ENCODE measurements at places on chromosomes 7 and 10.

GRCh38 chr10:85039311-85039710 is 710.9 kb downstream of the CCSER2 start:
- no peak for DNase-seq

- no peak for DNase-seq
Observed at GRCh38 chr10:12701696-12702095, 299.8 kb downstream of the CCDC3 start.

GRCh38 chr7:2172311-2173188 is 60.2 kb downstream of the MAD1L1 start:
- no peak for DNase-seq

DNA sequence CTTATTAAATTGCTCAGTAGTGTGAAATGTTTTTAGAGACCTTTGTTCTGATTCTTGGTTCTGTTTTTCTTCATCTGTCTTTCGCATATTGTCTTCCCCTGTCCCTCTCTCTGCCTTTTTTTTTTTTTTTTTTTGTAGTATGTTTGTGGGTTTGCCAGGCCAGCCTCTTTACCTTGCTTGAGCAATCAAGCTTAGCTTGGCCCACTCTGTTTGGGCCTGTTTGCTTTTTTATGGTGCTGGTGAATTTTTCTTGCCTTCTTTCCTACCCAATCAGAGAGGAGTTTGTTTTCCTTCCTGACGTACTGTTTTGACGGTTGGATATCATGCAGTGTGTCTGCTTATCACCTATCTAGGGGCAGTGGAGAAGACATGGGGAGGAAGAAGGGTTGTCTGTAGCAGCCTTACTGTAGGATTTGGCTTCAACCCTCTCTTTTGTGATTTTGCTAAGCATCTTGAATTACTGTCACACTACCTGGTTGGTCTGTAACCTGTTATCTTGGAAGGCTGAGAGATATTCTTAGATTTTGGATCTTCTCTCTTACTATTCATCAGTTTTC is 64.0 kb downstream of the BBS9 start:
- DNase-seq, result no peak

DNA sequence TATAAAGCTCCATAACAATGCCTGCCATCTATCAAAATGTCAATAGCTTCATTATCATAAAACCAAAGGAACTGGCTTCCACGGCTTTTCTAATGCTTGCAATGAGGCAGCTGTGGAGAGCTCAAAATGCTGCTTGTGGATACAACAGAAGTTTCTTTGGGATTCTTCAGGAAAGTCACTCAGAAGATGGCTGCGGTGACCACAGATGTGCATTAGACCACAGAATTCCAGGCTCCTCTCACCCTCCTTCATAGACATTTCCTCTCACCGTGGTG is 77.2 kb downstream of the CDCA7L start:
- no peak for DNase-seq

DNA sequence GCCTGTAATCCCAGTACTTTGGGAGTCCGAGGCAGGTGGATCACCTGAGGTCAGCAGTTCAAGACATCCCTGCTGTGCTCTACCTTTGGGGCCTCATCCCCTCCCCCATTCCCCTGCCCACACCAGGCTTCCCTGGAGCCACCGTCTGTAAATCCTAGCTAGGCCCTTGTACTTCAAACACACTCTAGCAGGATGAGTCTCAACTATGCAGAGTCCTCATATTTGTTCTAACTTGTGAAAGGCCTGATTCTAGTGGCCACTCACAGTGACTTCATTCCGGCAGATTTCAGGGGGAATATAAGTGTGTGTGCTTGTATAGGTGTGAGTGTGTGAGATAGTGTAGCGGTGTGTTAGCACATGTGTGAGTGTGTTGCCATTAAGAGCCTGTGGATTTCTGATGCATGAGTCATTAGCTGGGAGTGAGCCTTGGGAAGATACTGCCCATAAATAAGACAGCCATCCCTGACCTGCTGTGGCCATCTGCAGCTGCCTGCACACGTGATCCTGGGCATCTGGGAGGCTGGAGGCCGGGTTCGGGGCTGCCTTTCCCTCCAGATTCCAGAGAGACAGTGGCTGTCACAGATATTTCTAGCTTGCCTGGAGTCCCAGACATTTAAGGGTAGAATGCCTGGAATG is 1.7 kb upstream of the NEURL1 start:
- DNase-seq, result no peak

DNA sequence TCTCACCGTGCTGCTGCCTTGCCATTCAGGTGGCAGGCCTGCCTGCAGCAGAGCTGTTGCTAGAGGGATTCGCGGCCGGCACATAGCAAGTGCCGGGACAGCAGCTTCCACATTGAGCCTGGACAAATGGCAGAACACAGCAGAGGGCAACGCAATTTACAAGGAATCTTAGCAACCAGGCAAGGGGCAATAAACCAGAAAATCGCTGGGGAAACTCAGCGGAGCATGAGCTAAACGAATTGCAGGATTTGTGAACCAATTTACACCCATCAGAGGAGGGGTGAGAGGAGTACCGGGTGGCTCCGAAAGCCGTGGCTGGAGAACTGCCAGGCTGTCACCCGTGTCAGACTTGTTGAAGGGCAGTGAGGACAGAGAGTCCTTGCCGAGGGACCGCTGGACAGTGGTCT is 58.6 kb upstream of the LOXL4 start:
- no peak for DNase-seq

DNA sequence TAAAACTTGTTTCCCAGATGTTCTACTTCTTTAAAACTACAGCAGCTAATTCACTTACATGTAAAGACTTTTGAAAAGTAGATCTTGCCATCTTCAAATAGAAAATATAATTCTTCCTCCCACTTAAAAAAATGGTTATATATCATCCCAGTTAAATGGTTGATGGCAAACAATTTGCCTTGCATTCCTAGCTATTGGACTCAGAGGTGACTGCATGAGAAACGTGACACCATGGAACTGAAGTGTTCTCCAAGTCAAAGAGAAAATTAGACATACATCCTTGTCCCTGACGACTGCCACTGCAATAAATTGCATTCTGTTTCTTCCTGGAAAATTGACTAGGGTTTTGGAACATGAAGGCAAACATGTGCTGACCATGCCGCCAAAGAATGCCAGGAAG is 95.0 kb upstream of the POM121L12 start:
- no peak for DNase-seq

GRCh38 chr7:21778953-21779352 is 166.7 kb downstream of the CDCA7L start:
- DNase-seq, result no peak

- DNase-seq, result no peak
Observed at GRCh38 chr7:91852263-91852741, 28.2 kb downstream of the MTERF1 start.

GRCh38 chr10:1270490-1270889 is 214.3 kb downstream of the WDR37 start:
- no peak for DNase-seq

DNA sequence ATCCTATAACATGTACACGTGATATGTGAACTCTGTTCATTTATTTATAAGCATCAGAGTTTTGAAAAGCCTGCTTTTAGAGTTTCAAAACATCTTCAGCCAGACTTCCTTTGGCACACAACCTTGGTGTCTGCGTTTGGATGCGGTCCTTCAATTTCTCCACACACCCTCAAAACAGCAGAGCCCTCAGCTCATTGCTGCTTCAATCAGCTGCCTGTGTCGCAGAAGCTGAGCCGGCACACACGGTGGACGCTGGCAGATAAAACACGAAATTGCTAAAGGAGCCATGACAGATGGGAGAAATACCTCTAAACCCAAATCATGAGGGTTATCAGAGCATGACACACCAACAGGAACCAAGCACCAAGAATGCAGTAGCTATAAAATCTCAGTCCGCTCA is 396.4 kb upstream of the AKR1E2 start:
- no peak for DNase-seq

GRCh38 chr7:104174798-104175197 is 33.0 kb downstream of the ORC5 start:
- DNase-seq, result no peak

DNA sequence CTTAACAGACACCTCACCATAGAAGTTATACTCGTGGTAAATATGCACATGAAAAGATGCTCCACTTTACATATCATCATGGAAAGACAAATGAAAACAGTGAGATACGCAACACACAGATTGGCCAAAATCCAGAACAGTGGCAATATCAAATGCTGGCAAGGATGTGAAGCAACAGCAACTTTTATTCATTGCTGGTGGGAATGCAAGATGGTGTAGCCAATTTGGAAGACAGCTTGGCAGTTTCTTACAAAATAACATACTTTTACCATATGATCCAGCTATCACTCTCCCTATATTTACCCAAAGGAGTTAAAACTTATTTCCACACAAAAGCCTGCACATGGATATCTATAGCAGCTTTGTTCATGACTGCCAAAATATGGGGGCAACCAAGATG is 46.4 kb downstream of the SGCE start:
- DNase-seq, result no peak

GRCh38 chr10:121610798-121611323 is 12.6 kb upstream of the FGFR2 start:
- no peak for DNase-seq

DNA sequence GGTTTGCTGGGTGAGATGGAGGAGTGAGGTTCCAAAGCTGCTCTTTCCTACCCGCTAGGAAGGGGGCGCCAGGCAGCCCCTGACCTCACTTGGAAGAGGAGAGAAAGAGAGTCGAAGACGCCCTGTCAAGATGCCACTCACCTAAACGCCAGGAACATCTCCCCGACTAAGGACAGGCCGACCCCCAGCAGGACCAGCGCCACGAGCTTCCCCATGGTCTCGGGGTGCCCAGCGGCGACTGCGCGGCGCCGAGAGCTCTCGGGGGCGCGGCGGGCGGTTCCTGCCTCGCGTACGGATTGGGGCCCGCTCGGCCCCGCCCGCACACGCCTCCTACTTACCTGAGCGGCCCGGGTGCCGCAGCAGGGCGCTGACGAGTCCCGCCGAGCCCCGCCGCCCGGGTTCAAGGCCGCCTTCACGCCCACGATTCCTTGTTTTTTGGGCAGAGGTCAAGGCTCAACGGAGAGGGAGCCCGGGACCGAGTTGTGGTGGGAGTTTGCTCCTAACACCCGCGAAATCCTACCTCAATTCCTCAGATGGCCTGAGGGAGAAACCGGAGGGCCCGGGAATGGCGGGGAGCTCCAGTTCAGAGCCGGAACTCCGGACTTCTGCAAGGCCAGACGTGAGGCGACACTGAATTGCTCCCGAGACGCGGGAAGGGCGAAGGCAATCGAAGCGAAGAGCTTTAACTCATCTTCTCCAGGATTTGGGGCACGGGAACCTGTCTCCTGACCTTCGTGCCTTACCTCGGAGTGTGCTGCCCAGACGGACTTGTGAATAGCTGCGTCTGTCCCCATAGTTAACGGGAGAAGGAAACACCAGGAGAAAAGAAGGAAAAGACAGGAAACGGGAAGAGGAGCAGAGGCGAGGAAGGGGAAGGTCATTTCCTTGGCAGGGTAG is at the start of gene PON3:
Gene PON3 (minus strand): TSS at position 240 of the 897 bp plus-strand sequence. CDS start 25 bp downstream, at position 215.
- no peak for DNase-seq

- DNase-seq, result no peak
Observed at GRCh38 chr7:114823290-114823689, 98.6 kb upstream of the MDFIC start.

DNA sequence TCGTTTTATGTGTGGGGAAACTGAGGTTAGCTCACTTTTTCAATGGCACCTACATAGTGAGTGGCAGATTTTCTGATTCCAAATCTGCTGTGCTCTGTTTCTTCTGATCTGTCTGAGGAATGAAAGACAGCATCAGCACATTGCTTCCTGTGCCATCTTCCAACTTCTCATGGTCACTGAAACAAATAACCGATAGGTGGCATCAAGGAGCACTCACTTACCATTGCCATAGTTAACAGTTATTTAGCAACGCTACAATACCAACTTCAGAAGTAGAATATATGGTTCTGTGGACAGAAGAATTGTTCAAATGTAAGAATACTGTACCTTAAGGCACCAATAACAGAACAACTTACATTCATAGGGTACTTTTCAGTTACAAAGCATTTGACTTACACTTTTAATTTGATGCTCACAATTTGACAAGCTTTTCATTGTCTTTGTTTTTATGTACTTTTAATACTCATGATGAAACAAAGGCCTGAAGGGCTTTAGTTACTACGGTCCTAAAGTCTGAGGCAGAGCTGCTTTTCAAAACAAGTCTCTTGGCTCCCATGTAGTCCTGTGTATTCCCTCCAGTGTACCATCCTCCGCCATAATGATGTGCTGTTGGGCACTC is 228.9 kb upstream of the TCF7L2 start:
- no peak for DNase-seq

GRCh38 chr7:92655346-92655884 is 65.2 kb upstream of the FAM133B start:
- DNase-seq, result no peak

DNA sequence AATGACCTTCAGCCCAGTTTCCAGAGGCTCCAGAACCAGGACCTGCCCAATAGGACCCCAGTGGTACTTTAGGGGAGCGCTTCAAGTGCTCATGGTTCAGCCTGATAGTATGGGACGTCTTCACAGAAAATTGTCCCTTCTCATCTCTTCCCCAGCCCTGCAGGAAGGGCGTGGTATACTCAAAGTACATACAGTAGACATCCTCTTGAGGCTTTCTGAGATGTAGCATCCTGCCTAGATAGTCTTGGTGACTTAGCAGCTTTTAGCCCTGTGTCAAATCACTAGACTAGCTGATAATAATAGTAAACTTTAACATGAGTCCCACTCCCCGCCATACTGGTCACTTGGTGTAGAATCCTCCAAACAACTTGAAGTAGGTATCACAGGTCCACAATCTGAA is 193.2 kb downstream of the CYP26A1 start:
- DNase-seq, result no peak

- DNase-seq, result no peak
Observed at GRCh38 chr7:100753750-100754149, 20.4 kb downstream of the ZAN start.

DNA sequence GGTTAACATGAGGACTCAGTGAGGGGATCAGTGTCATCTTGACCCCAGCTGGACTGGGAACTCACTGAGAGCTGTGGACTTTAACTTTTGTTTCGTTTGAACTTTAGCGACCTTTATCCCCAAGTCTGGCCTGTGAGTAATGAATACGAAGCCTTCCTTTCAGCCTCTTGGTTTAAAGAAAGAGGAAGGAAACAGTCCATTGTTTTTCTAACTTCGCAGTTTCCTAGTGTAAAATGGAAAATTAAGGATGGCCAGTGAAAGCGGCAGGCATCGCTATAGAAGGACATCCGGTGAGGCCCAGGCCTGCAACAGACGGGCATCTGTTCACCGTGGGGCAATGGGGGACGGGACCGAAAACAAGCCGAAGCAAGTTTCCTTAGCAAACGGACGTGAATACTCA is 44.1 kb upstream of the ADO start:
- DNase-seq, result no peak

GRCh38 chr10:118035354-118036005 is 11.3 kb downstream of the RAB11FIP2 start:
- no peak for DNase-seq

GRCh38 chr7:55271661-55272060 is 93.5 kb upstream of the LANCL2 start:
- DNase-seq, result no peak

GRCh38 chr10:127012769-127013152 is 107.5 kb downstream of the DOCK1 start:
- no peak for DNase-seq
